Peyer's patch (tissue), 4 donors: ENCODE measurements at places on chromosomes 2 and 18.

- no peak for DNase-seq
Measured at GRCh38 chr2:83470928-83471327, 988.2 kb downstream of the SUCLG1 start.

DNA sequence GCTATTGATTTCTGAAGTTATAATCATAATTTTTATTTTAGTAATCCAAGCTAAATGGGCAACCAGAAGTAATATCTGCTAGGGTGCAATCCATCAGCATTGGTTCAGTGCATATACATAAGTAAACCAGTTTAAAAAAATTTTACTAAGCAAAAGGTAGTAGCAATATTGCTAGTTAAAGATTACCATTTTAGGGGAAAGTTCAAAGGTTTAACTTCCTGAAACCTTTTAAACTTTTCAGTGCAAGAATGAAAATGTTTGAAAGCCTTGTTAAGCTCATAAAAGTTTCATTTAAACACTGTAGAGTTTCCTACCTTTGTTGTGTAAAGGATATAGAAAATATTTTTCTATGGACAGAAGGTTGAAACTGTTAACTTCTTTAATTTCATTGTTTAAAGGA is 31.0 kb upstream of the EPB41L5 start:
- DNase-seq, result no peak

DNA sequence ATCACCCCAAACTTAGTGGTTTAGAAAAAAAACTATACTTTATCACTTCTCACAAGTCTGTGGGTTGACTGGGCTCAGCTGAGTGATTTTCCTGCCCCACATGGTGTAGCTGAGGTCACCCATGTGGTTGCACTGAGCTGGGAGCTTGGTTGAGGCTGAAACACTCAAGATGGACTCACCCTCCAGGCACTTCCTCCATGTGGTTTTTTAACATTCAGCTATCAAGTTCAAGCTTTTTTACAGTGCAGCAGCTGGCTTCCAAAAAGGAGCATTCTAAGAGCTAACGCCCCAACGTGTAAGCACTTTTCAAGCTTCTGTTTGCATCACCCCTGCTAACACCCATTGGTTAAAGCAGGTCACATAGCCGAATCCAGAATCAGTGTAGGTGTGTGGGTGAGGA is 105.9 kb upstream of the CREB1 start:
- DNase-seq, result no peak

DNA sequence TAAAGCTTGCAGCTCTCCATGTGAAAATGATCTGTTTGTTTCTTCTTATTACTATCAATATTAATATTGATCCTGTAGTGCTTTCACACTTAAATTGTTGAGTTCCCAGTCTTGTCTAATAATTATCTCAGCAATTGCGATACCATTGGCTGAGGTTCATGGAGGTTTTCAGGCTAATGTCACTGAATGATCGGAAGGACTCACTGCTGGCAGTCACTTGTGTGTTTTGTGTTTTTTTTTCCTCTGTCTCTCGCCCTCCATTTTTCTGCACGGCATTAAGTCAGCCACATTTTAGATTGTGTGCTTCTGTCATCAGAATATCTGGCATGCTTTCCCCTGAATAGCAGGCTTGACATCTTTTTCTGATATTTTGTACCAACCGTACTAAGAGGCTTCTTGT is 43.7 kb downstream of the AGAP1 start:
- no peak for DNase-seq

- no peak for DNase-seq
Measured at GRCh38 chr18:47343291-47343690, 91.8 kb upstream of the SKOR2 start.

GRCh38 chr18:79546781-79547272 is 132.8 kb upstream of the CTDP1 start:
- peak; percentile 38 for DNase-seq

DNA sequence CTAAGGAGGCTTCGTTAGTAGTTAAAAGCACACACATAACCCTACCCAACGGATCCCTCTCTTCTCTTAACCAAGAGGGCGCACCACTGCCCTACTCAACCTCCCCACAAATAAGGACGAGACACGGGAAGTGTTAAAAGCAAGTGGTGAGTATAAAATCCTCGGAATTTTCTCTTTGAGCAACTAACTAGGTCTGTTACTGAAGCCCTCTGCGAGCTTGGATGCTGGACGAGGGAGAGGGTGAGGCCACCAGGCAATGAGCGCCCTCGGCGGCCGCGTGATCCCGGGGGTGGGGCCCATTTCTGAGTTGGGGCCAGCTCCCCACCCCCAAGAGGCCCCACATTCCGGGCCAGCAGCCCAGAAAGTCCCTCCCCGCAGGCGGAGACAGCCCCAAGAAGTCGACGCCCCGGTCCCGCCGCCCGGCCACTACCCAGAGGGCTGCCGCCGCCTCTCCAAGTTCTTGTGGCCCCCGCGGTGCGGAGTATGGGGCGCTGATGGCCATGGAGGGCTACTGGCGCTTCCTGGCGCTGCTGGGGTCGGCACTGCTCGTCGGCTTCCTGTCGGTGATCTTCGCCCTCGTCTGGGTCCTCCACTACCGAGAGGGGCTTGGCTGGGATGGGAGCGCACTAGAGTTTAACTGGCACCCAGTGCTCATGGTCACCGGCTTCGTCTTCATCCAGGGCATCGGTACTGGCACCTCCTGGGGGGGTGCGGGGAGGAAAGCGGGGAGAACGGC is at the start of gene CYBRD1:
Gene CYBRD1, plus strand, starts transcription at position 423 of the 736 bp plus-strand sequence. Its CDS starts 72 bp downstream, at position 495.
- no peak for DNase-seq

DNA sequence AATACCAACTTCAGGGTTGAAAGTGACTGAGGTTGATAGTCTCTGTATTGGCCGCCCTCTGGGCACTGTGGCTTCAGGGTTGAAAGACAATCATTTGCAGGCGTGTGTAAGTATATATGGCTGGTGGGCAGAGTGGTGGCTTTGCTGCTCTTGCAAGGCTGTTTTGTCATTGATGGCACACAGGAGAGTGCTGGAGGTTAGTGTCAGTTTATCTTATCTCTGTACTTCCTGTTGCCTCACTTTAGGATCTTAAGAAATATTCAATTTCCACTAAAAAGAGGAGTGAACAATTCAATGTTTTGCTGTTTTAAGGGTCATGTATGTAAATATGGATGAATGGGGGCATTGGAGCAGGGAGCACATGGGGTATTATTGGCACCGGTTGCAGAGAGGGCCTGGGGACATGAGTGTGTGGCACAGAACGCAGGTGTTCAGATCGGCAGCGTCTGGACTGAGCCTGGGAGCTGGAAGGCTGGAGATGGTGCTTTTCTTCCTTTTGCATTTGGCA is 51.5 kb downstream of the NCK2 start:
- no peak for DNase-seq

DNA sequence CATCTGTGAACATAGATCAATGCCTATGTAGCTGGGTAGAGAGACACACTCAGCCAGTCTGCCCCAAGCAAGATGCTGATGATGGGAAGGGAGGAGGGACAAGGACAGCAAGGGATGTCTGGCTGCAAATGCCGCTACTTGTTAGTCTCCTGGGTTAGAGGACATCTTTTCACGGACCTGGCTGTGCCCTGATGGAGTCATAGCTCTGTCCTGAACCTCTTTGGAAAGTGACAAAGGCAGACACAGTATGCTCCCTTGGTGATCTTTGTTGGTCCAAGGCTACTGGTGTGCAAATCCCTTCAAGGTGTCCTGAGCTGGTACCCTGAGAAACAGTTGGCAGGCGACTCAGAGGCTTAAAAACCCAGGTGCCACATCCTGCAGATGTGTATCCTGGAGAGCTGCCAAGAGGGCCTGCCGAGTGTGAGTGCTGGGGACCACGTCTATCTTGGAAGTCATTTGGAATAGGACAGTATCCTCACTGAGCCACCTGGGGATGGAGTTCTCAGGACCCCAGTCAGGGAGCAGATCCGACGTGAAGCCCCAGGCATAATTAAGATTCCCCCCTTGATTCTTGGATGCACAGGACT is 10.8 kb downstream of the FOSL2 start:
- DNase-seq, result no peak

GRCh38 chr2:28506112-28506910 is 10.5 kb downstream of the PLB1 start:
- DNase-seq, result no peak

DNA sequence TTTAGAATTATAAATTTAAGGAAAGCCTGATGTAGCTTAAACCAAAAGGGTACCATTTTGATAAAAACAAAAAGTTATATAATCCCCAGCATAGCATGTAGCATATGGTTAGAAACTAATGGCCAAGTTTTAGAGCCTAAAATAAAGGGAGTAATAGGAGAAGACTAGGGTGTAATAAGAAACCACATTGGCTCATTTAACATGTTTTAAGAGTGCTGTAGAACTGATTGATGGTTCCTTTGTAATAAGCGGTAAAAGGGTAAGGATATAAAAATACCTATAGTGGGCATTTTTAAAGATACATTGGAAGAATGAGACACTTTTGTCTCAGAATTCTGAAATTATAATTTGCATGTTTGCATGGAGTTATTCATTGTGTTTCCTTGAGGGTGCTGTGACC is 1.9 kb downstream of the PSMA8 start:
- DNase-seq, result no peak

GRCh38 chr2:30705056-30705455 is 102.2 kb downstream of the CAPN13 start:
- no peak for DNase-seq

DNA sequence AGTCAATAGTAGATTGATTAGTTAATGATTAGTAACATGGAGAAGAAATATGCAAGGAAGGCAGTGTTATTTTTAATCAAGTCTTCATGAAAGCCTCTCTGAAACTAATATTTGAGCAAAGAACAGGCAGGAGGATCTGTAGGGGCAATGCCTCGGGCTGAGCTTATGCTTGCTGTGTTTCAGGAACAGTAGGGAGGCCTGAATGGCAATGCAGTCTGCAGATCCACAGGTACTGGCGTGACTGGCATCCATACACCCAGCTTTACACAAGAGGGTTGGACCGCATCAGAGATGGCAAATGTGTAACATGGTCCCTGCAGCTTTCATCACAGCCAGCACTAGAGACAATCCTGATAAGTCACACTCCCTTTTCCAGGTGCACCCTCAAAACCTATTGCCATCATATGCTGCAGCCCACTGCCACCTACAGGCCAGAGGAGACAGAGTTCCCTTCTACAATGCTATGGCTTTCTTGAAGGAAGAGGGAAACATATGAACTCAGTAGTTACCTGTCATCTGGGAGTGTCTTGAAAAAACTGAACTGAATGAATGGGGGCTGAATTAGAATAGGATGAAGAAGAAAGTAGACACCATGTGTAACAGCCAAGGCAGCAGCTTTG is 582.4 kb upstream of the RAB6C start:
- DNase-seq, result no peak

GRCh38 chr2:199842631-199843395 is 8.2 kb downstream of the FTCDNL1 start:
- no peak for DNase-seq

- no peak for DNase-seq
Measured at GRCh38 chr18:23716966-23717365, 27.7 kb downstream of the LAMA3 start.

GRCh38 chr2:180033993-180034894 is 27.1 kb upstream of the CWC22 start:
- DNase-seq, result no peak

DNA sequence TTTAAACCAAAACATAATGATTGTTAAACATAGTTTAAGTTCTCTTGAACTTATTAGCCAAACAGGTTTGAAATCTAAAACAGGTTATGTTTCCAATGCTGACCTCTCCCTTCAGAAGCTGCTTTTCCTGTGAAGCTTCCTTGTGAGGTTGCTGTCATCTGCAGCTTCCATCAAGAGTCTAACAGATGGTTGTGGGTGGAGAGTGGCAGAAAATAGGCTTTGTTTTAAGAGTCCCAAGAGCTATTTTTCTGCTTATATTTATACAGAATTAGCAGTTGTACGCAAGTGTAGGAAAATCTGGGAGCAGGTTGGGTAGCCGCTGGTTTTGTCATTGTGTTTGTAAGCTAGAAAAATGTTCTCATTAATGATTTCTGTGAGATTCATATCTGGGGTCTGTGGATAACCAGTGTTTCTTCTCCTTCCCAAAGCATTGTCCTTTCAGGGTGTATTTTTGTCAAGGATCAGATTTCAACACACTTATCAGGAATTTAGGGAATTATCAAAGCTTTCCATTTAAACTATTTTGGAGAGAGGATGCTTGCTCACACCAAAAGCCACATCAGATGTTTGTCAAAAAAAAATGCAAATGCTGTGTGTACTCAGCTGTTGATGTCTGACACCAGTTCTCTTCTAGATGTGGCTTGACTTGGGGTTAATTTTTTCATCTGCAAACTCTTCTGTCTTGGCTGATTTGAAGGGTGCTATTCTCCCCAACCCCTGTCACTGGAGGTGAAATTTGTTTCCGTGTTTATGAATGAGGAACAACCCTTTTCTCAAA is 78.1 kb upstream of the KIF5C start:
- no peak for DNase-seq

DNA sequence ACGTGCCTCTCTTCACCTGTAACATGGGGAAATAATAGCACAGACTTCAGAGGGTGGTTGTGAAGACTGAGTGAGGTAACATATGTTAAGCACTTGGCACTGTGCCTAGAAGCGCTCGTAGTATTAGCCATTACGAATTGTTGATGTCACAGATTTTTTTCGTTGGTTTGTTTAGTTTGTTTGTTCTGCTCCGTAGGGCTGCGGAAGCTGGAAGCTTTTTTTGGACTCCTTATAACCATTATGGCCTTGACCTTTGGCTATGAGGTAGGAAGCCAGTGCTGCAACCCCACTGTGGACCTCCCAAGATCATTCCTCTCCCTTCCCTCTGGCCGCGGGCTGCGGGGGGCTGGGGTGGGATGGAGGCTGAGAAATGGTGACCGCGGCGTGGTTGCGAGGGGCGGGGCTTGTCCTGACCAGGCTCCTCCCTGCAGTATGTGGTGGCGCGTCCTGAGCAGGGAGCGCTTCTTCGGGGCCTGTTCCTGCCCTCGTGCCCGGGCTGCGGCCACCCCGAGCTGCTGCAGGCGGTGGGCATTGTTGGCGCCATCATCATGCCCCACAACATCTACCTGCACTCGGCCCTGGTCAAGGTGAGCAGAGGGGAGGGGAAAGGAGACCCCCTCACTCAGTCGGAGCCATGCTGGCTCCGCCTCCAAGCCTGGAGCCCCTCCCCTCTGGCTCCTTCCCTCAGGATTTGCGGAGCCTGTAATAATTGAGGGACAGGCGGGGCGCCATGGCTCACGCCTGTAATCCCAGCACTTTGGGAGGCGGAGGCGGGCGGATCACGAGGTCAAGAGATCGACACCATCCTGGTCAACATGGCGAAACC is 5.5 kb downstream of the SLC11A1 start:
- DNase-seq, result peak; percentile 81

GRCh38 chr18:77067291-77068061 is 65.1 kb downstream of the MBP start:
- DNase-seq, result peak; percentile 64

DNA sequence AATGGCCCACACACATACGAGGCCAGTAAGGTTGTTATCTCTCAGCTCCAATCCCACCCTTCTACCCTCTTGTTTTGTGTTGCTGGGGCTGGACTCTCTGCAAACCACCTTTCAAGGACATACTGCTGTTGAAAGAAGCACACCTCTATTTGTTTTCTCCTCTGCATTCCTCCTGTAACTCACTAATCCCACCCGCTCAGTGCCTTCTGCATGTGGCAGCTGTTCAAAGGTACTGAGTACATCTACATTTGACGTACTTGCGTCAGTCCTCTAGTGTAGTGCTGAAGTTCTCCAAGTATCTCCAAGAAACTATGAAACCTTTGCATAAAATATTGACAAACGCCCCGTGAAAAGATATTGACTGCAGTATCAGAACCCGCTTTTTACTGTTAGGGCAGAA is 310.6 kb downstream of the AFF3 start:
- DNase-seq, result no peak

- no peak for DNase-seq
Measured at GRCh38 chr18:56258178-56258577, 380.2 kb downstream of the TXNL1 start.
